ENCODE measurements at places on chromosomes 6 and 20. TPM values are rescaled to one million over a fixed set of nuclear protein-coding genes. Genes with fewer than 3 reads are reported as not detected.

DNA sequence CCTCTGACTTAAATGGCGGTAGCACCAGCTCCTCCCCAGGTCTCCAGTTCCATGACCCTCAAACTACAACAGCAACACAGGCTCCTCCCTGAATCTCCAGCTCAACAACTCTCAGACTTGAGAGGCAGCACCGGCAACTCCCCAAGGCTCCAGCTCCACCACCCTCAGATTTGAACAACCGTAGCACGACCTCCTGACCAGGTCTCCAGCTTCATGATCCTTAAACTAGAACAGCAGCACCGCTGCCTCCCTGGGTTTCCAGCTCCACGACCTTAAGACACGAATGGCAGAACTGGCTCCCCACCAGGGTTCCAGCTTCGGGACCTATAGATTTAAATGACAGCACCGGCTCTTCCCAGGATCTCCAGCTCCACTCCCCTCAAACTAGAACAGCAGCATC is 325.8 kb downstream of the PREX1 start:
- DNase-seq = no peak

GRCh38 chr6:169932491-169932890 is 181.1 kb downstream of the ERMARD start:
- DNase-seq = no peak

RUNX2 gene
- polyA plus RNA-seq = 2.5 TPM

MLIP gene
- 0.07 TPM for polyA plus RNA-seq

DNA sequence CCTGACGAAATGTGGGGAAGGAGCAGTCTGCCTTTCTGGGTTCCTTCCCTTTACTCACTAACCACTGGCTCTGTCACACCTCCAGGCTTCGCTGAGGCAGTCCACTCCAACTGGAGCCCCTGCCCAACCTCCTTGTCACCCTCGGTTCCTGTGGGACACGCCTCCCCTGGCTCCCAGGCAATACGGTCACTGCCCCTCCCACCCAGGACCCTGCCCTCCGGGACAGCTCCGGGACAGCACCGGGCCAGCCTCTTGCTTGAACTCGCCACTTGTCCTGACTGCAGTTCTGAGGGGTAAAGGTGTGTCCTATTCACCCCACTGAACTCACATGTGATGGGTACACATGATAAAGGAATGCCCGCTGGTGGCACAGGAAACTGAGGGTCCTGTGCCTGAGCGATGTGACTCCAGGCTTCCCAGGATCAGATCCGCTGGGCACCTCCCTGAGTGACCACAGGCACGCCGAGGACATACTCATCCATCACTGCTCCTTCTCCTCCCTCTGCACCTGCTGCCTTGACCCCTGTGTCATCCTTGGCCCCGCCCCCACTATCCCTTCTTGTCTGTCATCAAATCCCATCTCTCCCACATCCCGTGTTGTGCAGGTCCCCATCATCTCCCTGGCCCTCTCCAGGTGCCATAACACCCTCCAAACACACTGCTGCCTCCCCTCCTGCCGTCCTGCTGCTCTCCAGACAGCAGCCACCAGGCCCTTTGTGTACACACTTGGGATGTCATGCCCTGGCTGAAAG is 7.9 kb downstream of the SDCBP2 start:
- no peak for DNase-seq

CLPSL2 gene
- not detected for polyA plus RNA-seq

DNA sequence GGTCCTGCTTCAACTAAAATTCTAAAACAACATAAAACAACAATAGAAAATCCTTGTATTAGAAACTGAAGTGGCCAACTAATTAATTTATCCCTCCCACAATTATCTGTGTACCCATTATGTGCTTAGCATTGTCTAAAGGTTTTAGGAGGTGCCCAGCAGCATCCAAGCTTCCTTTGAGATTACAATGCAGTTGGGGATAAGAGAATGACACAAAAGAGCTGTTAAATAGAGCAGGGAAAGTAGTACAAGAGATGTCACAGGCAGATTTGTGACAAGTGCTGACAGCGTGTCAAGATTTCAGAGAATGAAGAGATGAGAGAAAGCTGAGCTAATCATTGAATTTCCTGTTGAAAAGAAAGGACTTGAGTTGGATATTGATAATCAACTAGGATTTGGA is 204.8 kb downstream of the OTOR start:
- no peak for DNase-seq

TBXT gene
- polyA plus RNA-seq = not detected

DNA sequence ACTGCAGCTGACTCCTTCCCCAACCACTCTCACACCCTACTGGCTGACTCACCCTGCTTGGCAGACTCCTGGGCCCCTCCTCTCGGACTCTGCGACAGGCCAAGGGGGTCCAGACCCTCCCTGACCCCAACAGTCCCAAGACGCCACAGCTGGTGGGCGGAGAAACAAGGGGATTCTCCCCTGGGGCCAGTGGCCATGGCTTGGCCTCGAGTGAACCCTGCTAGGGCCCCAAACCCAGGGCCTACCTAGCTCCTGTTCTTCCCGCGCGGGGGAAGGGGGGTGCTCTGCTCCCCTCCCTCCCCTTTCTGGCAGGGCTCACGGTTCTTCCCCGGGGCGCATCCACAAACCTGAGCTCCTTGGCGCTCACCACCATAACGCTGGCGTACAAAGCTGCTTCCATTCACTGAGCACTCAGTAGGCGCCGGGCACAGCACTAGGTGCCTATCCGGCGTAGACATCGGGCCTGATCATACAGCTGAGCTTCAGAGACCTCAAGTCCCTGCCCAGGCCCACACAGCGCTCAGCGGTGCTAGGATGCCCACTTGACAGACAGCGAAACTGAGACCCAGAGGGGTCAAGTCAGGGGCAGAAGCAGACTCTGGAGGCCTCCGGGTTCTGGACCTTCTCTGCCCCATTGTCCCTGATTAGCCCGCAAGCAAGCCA is 597 bp downstream of the ADA start:
- no peak for DNase-seq

GRCh38 chr6:43570876-43571441 is 4.9 kb downstream of the XPO5 start:
- DNase-seq = peak; percentile 32

GRCh38 chr6:139398658-139399057 is 24.2 kb upstream of the CITED2 start:
- no peak for DNase-seq

DNA sequence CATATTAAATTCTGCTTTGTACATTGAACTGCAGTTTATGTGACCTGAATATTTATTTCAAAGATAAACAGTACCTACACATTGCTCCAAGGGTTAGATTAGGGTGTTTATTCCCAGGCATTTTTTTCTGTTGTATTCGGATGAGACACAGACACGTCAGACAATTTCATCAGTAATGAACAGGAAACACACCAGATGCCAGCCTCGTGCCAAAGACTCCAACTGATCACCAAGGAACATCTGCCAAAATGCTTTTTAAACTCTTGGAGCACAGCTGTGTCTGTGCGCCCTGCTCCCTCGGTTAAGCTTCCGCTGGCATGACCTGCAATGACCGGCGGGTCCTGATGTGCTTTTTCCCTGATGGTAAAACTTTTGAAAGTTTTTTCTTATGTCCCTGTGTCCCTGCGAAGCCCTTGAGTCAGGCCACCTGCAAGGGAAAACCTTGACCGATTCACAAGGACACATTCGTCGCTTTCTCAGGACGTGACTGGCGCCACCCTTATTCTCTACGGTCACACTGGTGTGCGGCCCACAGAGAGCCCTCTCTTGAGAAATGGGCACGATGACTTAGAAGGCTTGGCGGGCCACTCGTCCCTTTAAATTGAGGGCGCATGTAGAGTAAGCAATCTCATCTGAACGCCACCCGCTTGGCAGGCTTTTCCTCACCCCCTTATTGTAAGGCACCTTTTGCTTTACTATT is 173.9 kb downstream of the QKI start:
- DNase-seq = peak; percentile 55

CEP85L gene
- 6.4 TPM for polyA plus RNA-seq

- peak; percentile 3 for DNase-seq
These were observed 116.7 kb upstream of the NRSN1 start for GRCh38 chr6:24009319-24009718.

- DNase-seq = no peak
These were observed 296.9 kb downstream of the BCKDHB start for GRCh38 chr6:80403365-80403764.

GRCh38 chr20:52972965-52973819 is 1.0 kb downstream of the TSHZ2 start:
- DNase-seq = no peak

ITPR3 gene
- 36.8 TPM for polyA plus RNA-seq

DNA sequence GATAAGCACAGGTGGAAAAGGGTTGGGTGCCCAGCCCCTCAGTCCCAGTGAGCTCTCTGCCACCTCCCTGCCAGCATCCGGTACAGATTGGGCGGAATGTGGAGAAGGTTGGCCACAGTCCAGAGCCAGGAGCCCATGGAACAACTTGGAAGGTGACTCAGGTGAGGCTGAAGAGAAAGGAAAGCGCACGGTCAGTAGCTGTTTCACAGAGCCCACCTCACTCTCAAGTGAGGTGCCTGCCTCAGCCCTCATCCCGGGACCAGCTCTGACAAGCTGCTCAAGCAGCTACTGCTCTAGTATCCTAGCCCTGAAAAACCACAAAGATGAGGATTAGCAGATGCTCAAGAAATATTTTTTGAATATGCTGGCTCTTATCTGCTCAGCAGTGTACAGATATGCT is 1.1 kb upstream of the MMP24OS start:
- no peak for DNase-seq

GRCh38 chr6:89680150-89680549 is 41.6 kb upstream of the LYRM2 start:
- DNase-seq = no peak

PPP1R10 gene
- 25.2 TPM for polyA plus RNA-seq

DNA sequence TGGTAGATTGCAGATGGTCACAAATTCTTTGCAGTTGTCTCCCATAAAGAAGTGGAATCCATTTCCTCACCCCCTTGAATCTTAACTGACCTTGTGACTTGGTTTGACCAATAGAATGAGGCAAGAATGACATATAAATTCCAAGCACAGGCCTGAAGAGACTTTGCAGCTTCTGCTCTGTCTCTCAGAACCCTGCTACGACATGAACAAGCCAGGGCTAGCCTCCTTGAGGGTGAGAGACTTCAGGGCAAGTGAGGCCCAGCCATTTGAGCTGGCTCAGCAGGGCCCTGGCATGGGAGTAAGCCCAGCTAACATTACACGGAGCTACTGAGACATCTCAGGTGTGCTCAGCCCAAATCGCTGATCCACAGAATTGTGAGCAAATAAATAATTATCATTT is 216.3 kb upstream of the MAN1A1 start:
- no peak for DNase-seq

- peak; percentile 97 for DNase-seq
These were observed 51.2 kb upstream of the RANBP9 start for GRCh38 chr6:13762611-13763441.

STMND1 gene
- polyA plus RNA-seq = 0.06 TPM

GRCh38 chr20:8385247-8385646 is 253.2 kb downstream of the PLCB1 start:
- DNase-seq = peak; percentile 44

GRCh38 chr20:19577692-19578091 is 180.4 kb upstream of the RIN2 start:
- no peak for DNase-seq

- DNase-seq = no peak
These were observed 590.5 kb upstream of the SLC35B3 start for GRCh38 chr6:9025796-9026394.

GRCh38 chr6:44503471-44503870 is 116.0 kb downstream of the CDC5L start:
- DNase-seq = peak; percentile 13

DNA sequence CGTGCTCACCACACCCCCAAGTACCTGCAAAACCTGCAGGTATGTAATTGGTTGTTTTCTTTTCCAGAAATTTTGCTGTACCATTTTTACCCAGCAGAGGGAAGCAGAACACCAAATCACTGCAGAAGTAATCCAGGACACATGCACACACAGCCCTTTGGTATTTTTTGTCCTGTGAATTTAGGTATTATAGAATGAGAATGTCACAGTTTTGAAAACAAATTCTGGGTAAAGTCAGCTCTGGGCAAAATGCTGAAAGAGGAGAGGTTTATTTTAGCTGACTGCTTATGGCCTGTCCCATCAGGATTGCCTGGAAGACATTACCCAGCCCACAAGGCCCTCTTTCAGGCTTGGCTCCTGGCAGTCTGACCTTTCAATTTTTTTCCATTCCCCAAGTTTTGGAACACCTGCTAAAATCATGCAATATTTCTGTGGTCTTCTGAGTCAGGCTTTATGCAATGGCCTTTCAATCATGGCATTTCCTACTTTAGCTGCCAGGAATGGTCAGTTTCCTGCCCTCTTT is 3.5 kb upstream of the EFHC1 start:
- DNase-seq = peak; percentile 78

GRCh38 chr20:15817351-15817750 is 755.9 kb downstream of the KIF16B start:
- DNase-seq = no peak

GRCh38 chr6:912871-913835 is 220.2 kb upstream of the EXOC2 start:
- DNase-seq = peak; percentile 78

CCDC28A gene
- 12.8 TPM for polyA plus RNA-seq

JPH2 gene
- 4.9 TPM for polyA plus RNA-seq

TBPL1 gene
- 47.8 TPM for polyA plus RNA-seq

GRCh38 chr6:143911028-143911427 is 46.8 kb downstream of the ZC2HC1B start:
- no peak for DNase-seq

GRCh38 chr6:134632024-134632423 is 314.1 kb upstream of the SGK1 start:
- no peak for DNase-seq
